ENCODE measurements at places on chromosomes 6 and 20.

GRCh38 chr6:170008294-170008785, 256.9 kb downstream of the ERMARD start:
- no peak for DNase-seq

DNA sequence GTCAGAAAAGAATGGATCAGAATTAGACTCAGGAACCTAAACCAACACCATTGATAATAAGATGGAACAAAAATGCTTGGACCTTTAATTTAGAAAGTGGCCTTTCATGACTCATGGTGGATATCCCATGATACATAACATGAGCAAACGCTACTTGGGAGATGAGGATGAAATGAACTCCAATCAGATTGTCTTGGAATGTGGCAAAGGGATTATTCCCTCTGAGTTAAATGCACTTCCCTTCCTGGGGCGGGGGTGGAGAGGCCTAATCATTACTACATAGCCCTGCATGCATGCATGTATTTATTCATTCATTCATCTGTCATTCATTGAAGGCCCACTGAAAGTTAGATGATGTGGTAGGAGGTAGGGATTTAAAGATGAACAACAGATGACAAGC, 174.0 kb downstream of the AIG1 start:
- no peak for DNase-seq

- no peak for DNase-seq
Measured at GRCh38 chr6:35046103-35046502, 95.0 kb downstream of the TCP11 start.

- DNase-seq: no peak
Measured at GRCh38 chr6:156650896-156651390, 126.2 kb upstream of the ARID1B start.

DNA sequence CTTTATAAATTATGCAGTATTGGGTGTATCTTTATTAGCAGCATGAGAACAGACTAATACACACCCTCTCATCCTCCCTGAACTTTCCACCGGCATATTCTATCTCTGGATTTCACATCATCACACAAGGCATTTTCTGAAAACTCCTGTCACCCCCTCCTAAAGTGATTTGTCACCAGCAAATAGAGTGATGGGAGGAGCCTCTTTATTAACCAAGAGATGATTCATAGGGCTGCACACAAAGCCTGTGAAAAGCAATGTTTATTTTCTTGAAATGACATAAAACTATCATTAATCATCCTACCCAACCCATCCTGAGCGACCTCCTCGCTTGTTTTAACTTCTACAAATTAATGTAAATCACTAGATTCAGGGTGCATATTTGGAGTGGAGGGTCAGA, 394.7 kb upstream of the SULF2 start:
- DNase-seq: no peak

DNA sequence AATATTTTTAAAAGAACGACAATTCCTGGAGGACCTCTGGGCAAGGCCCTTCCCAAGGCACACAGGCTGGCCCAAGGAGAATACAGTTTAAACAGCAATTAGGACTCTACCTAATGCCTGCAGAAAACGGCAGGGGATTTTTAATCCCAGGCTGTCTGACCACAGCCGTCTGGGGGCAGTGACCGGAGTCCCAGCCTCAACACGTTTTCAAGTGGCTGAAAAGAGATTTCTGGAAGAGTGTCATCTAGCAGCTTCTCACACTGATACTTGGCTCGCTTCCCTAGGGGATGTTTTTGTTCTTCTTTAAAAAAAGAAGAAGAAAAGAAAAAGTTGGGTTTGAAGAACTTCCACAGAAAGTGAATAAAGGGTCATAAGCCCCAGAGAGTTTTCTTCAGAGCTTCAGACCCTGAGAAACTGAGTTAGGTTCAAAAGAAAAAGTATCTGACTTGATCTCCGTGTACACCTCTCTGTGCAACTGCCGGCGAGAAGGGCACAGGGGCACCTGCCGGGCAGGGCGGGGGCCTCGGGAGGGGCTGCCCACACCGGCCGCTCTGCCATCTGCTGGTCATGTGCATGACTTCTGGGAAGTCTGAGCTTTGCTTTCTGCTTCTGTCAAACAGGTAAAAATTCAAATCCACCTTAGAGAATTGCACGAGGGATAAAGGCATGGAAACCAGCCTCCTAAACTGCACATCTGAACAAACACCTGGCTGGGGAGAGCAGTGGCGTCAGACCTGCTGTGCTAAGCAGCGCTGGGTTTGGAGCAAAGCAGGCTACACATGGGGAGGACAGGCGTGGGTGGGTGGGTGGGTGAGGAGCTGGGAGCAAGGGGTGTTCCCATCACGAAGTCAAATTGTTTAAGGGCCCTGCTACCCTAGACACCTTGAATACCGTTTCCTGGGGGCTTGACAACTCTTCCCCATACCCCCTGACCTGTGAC, 33.0 kb downstream of the RRBP1 start:
- no peak for DNase-seq

- no peak for DNase-seq
Measured at GRCh38 chr6:72620871-72621290, 983 bp upstream of the KCNQ5 start.

- no peak for DNase-seq
Measured at GRCh38 chr6:35736253-35736894, 458 bp upstream of the ARMC12 start.

DNA sequence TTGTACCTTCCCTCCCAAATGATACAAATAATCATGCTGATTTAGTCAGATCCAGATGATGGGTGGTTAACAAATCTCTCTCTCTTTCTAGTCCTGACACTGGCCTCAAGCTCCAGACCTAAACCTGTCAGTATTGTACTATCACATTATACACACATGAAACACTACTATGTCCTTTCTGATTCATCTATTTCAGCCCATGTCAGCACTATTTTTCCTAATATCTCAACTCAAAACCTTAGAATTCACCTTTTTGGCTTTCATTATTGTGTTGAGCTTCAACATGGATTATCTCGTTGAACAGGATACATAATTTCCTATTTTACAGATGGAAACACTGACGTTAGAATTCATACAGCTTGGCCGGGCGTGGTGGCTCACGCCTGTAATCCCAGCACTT, 3.5 kb downstream of the PIGU start:
- DNase-seq: no peak

- no peak for DNase-seq
Measured at GRCh38 chr6:104527761-104528415, 331.8 kb downstream of the HACE1 start.

GRCh38 chr20:44080646-44081267, 106.2 kb downstream of the JPH2 start:
- DNase-seq: no peak

DNA sequence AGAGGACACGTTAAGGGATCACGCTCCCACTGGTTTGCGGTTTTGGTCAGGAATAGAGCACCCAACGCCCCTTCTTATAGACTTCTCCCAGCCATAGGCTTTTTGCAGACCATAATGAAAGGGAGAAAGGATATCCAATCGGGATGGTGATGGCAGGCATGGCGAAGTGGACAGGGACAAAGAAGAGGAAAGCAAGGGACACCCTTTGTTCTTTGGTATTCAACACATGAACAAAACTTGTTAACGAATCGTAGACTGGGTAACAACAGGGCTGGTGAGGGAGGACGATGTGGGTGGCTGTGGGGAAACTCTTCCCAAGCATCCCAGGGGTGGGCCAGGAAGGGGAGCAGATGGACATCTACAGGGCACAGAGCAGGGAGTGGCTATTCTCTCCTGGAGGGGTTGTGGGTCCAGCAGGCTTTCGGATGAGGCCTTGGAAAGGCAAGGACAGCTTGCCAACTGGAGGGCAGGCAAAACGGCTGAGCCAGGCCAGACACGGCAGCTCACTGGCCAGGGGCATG, 1.4 kb upstream of the HSP90AB1 start:
- DNase-seq: no peak

DNA sequence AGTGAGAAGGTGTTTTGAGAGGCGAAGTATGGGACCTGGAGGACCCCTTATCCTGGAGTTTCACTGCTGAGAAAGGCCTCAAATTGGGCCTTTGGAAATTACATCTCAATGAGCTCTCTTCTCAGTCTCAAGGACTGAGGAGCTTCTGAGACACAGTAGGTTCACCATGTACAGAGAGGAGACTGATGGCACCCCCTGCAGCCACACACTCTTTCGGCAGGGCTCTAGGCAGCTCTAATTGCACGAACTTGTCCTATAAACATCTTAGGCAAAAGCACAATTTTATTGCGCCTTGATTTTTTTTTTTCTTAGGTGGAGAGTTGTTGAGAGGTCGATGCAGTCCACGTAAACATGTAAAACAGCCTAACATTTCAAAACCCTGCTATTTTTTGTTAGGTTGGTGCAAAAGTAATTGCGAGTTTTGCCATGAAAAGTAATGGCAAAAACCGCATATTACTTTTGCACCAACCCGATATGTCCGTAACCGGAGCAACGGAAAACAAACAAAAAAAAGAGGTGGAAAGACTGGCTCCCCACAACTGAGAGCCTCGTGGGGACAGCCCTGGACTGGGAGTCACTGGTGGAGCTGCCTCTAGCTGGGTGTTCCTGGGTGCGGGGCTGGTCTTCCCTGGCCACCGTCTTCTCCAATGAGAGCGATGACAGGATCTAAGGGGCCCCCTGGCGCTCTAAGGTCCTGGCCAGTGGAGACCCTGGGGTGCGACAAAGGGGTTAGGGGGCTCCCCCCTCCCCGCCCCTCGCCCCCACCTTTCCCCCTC, 84.0 kb upstream of the EYA2 start:
- DNase-seq: no peak

- no peak for DNase-seq
Measured at GRCh38 chr20:21027569-21027968, 78.6 kb downstream of the LINC00237 start.

GRCh38 chr20:25056690-25057233, 1.2 kb downstream of the ACSS1 start:
- no peak for DNase-seq

DNA sequence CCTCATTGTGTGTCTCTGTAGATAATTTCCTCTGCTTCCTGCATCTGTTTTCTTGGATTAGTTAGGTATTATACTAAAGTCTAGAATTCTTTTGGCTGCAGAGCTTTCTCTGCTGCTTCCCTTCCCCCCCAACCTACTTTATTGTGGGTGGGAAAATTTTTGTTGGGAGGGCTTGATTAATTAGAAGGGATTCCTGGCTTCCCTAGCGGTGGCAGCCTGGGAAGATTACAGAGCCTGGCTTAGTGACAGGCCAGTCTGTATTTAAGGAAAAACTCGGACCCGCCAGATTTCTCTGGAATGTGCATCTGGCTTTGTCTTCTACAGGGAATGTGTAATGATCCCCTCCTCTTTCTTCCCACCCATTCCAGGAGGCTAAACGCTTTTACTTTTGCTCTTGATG, 31.2 kb downstream of the SLX4IP start:
- DNase-seq: no peak

- no peak for DNase-seq
Measured at GRCh38 chr20:22848364-22848763, 186.7 kb upstream of the SSTR4 start.

DNA sequence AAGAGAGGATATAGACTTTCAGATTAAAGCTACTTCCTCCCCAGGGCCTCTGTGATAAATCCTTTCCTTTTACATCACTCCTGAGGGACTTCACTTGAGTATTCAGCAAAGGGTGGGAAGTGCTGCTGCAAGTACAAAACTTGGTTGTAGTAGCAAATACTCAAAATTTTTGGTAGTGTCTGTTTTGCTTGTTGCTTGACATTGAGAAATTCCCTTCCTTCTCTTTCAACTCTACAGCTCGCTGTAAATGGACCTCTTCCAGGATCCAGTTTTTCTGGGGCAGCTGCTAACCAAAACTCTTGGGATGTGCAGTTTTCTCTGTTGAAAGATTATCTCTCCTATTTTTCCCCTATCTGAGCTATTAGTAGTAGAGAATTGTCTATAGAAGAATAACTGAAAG, 472.0 kb downstream of the CD109 start:
- DNase-seq: no peak

GRCh38 chr6:2063547-2063946, 181.9 kb downstream of the GMDS start:
- no peak for DNase-seq

GRCh38 chr20:25539742-25540672, 45.3 kb downstream of the NINL start:
- DNase-seq: no peak

- DNase-seq: no peak
Measured at GRCh38 chr20:11140359-11140758, 466.6 kb upstream of the JAG1 start.

- DNase-seq: no peak
Measured at GRCh38 chr6:9936551-9936950, 478.3 kb downstream of the TFAP2A start.

- DNase-seq: no peak
Measured at GRCh38 chr6:83696674-83697073, 12.2 kb downstream of the SNAP91 start.

DNA sequence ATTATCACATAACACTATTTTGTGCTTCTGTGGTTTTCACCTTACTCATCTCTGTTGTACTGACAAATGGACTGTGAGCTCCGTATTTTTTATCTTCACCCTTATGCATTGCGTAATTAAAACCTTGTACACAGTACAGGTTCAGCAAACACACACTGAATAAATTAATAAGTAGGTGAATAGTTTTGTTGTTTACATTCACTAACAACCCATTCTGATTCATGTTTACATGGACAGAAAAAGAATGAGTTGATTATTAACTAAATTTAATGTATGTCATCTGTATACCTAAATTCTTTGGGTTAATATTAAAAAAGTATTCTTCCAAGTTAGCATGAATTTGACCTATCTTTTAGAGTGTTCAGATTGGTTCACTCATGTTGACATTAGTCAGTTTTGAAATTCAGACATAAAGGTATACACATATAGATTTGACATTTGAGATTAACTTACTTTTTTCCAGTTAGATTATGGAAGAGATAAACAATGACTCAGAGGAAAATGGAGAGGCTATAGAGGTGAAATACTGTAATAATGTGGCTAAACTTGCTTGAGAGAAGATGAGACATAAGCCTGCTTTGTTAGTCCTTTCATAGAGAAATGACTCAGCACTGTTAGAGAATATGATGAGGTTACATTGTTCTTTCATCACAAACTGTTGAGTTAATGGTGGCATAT, 541.7 kb upstream of the FLRT3 start:
- DNase-seq: no peak

GRCh38 chr6:106612671-106613416, 16.5 kb downstream of the RTN4IP1 start:
- no peak for DNase-seq

GRCh38 chr6:147054158-147054557, 150.1 kb upstream of the STXBP5 start:
- DNase-seq: no peak

GRCh38 chr20:32777177-32777956, 15.2 kb downstream of the DNMT3B start:
- DNase-seq: no peak

DNA sequence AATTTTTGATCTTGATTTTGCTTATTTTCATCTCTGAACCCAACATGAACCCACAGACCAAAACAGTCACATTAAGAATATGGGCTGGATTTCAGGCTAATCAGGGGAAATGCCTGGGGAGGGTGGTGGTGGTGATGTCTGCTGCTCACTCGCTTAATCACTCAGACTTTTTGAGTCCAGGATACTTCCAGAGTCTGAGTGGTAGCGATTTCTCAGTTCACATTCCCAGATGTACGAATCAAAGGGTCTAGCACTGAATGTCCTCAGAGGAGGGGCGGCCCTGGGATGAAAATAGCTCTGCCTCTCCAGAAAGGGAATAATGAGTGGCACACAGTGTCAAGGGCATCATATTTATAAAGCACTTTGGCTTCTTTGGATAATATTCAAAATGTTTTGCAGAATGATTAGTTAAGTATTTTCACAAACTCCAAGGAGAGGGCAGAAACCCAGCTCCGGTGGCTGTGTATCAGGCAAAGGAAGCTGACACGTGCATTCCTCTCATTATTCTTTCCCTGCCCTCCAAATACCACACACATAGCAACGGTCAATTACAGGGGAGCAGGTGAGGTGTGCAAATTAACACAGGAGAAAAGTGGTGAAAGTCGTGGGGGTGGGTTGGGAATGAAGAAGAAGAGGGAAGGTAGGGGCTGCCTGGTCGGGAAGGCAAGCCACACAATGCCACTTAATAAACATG, 345.2 kb upstream of the RSPO3 start:
- DNase-seq: no peak
